GM23248 (cell line): ENCODE measurements at places on chromosomes 5 and 9. TPM values are rescaled to one million over a fixed set of nuclear protein-coding genes. Genes with fewer than 3 reads are reported as not detected.
A peak's percentile ranks its signal among the peaks of the same experiment; 100 is the strongest.

NOXA1 gene
- 0.32 TPM in 1 of 2 replicates, not detected in the other for total RNA-seq

INSL4 gene
- not detected in 2 replicates for total RNA-seq

MLANA gene
- not detected in 2 replicates for total RNA-seq

BSPRY gene
- not detected in 2 replicates for total RNA-seq

TCERG1 gene
- total RNA-seq, result 23.6 and 31.1 TPM in 2 replicates

FBP1 gene
- total RNA-seq, result not detected in 2 replicates

COL5A1 gene
- 812 and 897 TPM in 2 replicates for total RNA-seq

CXXC5 gene
- total RNA-seq, result 163 and 168 TPM in 2 replicates

- H3K36me3 ChIP-seq, result no peaks in the 10 kb centered on the region
- peaks cover 8% of the 10 kb centered on the region; the same call in 1 of the 2 replicates for H3K4me1 ChIP-seq
- no peak overlapping the region for H3K4me3 ChIP-seq
- DNase-seq, result no peak
- H3K27ac ChIP-seq, result no peak overlapping the region
Observed at GRCh38 chr5:59766427-59767210, 126.9 kb downstream of the PDE4D start.

DNA sequence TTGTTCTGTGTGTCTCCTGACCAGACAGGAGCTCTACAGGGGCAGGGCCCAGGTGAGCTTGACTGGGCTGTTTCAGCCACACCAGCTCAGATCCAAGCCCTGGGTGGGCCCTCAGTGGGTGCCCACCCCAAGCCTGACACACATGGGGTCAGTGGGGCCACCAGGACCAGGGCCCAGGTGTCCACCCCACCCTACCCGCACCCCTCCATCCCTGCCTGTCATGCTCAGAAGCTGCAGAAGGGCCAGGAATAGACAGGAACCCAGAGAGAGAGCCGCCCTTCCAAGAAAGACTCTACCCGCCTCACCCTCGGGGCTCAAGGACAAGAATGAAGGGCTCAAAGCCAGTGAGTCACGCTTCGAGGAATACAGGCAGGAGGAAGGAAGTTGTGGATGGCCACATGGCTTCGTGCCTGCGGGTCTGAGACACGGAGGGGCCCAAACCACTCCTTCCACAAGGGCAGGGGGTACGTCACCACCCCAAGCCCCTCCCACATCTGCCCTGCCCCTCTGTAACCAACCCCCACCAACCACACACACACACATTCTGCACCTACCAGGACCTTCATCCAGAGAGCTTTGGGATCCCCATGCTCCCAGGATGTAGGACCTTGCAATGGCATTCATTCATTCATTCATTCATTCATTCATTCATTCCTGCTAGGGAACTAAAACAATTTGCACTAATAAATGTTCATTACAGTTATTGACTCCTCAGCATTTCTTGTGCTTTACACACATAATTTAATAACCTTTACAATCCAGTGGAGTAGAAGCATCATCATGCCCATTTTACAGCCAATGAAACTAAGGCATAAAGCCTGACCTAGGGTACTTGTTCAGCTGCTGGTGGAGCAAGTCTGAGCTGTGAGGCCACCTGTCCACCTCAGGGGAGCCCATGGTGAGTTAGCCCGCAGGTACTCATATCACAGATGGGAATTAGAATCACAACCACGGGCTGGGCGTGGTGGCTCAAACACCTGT, 55.9 kb upstream of the STXBP1 start:
- H3K4me3 ChIP-seq, result peak overlapping the region; percentile 46
- peak; percentile 99 for DNase-seq
- H3K27ac ChIP-seq, result peak overlapping the region; percentile 84
- H3K36me3 ChIP-seq, result peaks cover 3% of the 10 kb centered on the region; the same call in 1 of the 2 replicates
- no peaks in the 10 kb centered on the region for H3K27me3 ChIP-seq

- no peaks in the 10 kb centered on the region for H3K27me3 ChIP-seq
- peaks cover 53% of the 10 kb centered on the region for H3K4me1 ChIP-seq
- H3K36me3 ChIP-seq, result no peaks in the 10 kb centered on the region
- DNase-seq, result no peak
- no peak overlapping the region for H3K27ac ChIP-seq
- H3K4me3 ChIP-seq, result no peak overlapping the region
Observed at GRCh38 chr9:106960258-106960657, 97.3 kb downstream of the ZNF462 start.

- peak; percentile 70 for DNase-seq
- H3K27me3 ChIP-seq, result no peaks in the 10 kb centered on the region
- H3K27ac ChIP-seq, result peak overlapping the region; percentile 38; the same call in 1 of the 2 replicates
- H3K36me3 ChIP-seq, result no peaks in the 10 kb centered on the region
- no peak overlapping the region for H3K4me3 ChIP-seq
- peaks cover 17% of the 10 kb centered on the region for H3K4me1 ChIP-seq
Observed at GRCh38 chr5:172163346-172163745, 24.7 kb downstream of the STK10 start.

DNA sequence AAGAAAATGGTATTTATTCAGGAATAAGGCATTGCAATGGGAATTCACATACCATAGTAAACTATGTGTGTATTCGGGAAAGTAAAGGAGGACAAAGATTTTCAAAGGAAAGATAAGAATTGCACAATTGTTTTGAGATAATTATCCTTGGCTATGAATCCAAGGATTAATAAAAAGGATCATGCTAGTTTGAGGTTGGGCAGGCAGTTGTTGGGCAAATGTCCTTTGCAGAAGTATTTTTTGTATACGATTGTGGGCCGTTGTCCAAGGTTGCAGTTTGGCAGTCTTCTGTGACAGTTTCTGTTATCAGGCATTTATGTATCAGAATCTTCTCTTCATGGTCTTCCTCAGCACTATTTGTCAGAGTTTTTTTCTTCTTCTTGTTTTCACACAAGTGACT, 10.6 kb upstream of the UBAP2 start:
- no peaks in the 10 kb centered on the region for H3K27me3 ChIP-seq
- DNase-seq, result no peak
- H3K36me3 ChIP-seq, result no peaks in the 10 kb centered on the region
- no peaks in the 10 kb centered on the region for H3K4me1 ChIP-seq
- no peak overlapping the region for H3K4me3 ChIP-seq

- no peaks in the 10 kb centered on the region for H3K36me3 ChIP-seq
- peaks cover 9% of the 10 kb centered on the region for H3K4me1 ChIP-seq
- H3K27ac ChIP-seq, result no peak overlapping the region
- H3K27me3 ChIP-seq, result no peaks in the 10 kb centered on the region
- DNase-seq, result peak; percentile 79
- H3K4me3 ChIP-seq, result no peak overlapping the region
Observed at GRCh38 chr5:33781286-33781685, 110.5 kb downstream of the ADAMTS12 start.

GRCh38 chr5:17169507-17169906, 47.9 kb upstream of the BASP1 start:
- peak; percentile 57 for DNase-seq
- H3K4me3 ChIP-seq, result no peak overlapping the region
- peak overlapping the region; percentile 14 for H3K27ac ChIP-seq
- H3K4me1 ChIP-seq, result peaks cover 15% of the 10 kb centered on the region
- H3K36me3 ChIP-seq, result no peaks in the 10 kb centered on the region

DNA sequence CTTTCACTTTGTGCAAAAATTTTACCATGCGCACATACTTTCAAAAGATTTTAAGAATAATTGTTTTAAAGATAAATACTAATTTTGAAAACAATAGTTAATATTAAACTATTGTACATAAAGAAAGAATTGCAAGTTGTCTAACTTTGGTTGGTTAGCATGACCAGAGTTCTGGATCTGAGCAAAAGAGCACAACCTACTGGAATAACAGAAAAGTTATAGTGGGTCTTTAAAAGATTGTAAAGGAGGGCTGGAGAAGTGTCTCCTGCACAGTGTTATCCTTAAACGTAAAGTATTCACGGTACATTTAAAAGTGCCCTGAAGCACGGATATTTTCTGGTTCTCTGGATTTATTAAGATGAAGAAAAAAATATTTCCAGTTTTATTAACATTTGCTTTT, 70.6 kb downstream of the GLIS3 start:
- DNase-seq, result no peak
- no peaks in the 10 kb centered on the region for H3K27me3 ChIP-seq
- no peak overlapping the region for H3K27ac ChIP-seq
- H3K4me3 ChIP-seq, result no peak overlapping the region
- no peaks in the 10 kb centered on the region for H3K36me3 ChIP-seq

DNA sequence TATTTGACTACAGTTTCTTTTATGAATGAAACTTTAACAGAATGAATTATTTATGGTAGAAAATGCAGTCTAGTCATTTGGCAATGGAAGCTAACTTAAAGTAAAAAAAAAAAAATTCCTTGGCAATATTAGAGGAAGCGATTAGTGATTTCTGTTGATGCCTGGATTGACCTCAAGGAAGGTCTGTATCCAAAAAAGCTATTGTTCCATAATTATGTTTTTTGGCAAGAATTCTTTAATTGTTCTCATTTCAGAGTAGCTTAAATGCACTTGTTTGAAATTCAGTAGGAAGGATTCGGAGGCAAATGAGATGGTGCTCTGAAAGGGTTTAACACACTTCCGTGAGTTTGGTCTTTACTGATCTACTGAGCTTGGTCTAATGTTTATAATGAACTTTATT, 61.8 kb downstream of the ITGA1 start:
- no peak overlapping the region for H3K27ac ChIP-seq
- no peak for DNase-seq
- peaks cover 31% of the 10 kb centered on the region for H3K4me1 ChIP-seq
- H3K36me3 ChIP-seq, result no peaks in the 10 kb centered on the region

DNA sequence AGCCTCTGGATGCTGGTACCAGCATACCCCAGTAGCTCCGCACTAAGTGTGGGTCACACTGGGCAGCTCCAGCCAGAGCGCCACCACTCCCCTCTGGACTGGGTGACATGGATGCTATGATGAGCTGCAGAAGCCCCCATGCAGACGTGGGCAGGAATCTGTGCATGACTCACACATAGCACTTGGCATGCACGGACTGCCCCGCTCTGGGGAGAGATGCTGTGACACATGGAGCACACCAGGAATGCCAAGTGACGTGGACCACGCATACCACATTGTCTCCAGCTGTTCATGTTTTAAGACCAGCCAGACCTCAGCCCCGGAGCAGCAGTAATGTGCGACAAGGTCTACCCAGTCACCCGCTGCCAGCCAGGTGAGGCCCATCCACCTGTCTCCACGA, 64.1 kb downstream of the SEMA4D start:
- peaks cover 6% of the 10 kb centered on the region; the same call in 1 of the 2 replicates for H3K4me1 ChIP-seq
- H3K4me3 ChIP-seq, result no peak overlapping the region
- H3K27ac ChIP-seq, result no peak overlapping the region
- H3K27me3 ChIP-seq, result no peaks in the 10 kb centered on the region; the same call in 1 of the 2 replicates

- H3K27me3 ChIP-seq, result no peaks in the 10 kb centered on the region
- 0 out of 2 replicates have a peak, but pooled peaks cover 5% of the 10 kb centered on the region for H3K4me1 ChIP-seq
- H3K36me3 ChIP-seq, result no peaks in the 10 kb centered on the region
- H3K27ac ChIP-seq, result no peak overlapping the region
- DNase-seq, result peak; percentile 35
Observed at GRCh38 chr9:99905833-99906402, 536 bp upstream of the STX17 start.

DNA sequence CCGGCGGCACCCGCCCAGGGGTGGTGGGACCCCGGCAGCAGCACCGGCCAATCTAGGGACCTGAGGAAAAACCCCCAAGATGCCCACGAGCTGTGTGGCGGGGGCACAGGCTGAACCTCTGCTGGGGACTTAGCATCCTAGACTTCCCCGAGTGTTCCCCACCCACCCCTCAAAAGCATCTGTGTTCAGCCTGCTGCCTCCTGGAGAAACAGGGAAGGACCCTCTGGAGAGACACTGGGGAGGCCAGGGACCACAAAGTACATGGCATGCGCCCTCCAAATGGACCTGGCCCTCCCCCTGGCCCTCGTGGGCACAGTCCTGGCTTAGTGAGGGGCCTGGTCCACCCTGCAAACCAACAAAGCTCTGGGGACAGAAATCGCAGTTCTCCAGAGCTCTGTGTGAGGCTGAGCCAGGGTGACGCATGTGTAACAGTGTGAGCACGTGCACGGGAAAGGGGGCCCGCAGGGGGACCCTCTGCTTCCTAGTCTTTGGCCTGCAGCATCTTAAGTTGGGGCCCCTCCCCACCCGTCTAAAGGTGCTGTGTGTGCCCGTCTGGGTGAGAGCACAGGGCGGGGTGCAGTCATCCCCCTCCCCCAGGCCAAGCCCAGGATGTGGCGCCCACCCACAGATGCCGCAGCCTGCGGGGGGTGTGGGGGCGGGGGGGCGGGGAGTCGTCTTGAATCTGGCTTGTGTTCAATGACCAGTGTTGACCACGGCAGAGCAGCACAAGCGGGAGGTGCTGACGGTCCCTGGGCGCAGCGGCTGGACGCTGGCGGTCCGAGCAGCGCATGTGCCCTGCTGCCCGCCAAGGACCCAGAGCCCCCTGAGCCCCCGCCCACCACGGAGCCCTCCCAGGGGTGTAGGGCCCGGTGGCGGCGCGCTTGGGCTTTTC, 672 bp upstream of the KCNT1 start:
- no peak overlapping the region for H3K4me3 ChIP-seq
- peak; percentile 26 for DNase-seq

DNA sequence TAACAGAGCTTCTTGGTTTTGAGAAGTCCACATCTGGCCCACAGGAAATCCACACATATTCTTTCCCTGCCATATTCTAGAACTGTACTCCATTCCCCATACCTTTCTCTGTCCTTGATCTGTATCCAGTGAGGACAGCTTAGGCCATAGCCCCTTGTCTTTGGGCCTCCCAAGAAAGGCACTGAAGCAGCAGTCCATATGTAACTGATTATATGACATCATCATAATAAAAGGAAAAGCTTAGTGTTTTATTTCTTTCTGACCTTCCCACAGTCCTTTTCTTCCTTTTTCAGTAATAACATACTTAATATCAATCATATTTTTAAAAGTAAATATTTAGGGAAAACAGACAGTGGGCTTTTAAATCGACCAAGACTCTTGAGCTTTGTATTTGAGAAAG, 222.0 kb downstream of the EDIL3 start:
- peaks cover 3% of the 10 kb centered on the region; the same call in 1 of the 2 replicates for H3K27me3 ChIP-seq
- H3K4me1 ChIP-seq, result no peaks in the 10 kb centered on the region
- H3K4me3 ChIP-seq, result no peak overlapping the region
- no peak overlapping the region for H3K27ac ChIP-seq
- no peaks in the 10 kb centered on the region for H3K36me3 ChIP-seq

- no peaks in the 10 kb centered on the region for H3K27me3 ChIP-seq
- no peaks in the 10 kb centered on the region for H3K4me1 ChIP-seq
- no peak for DNase-seq
- H3K36me3 ChIP-seq, result peaks cover 21% of the 10 kb centered on the region
- no peak overlapping the region for H3K4me3 ChIP-seq
Observed at GRCh38 chr9:95107976-95108375, 209.5 kb downstream of the FANCC start.

- H3K4me1 ChIP-seq, result 0 out of 2 replicates have a peak, but pooled peaks cover 3% of the 10 kb centered on the region
- H3K27me3 ChIP-seq, result no peaks in the 10 kb centered on the region
- DNase-seq, result peak; percentile 75
- H3K27ac ChIP-seq, result no peak overlapping the region
Observed at GRCh38 chr5:67287510-67288268, 91.1 kb upstream of the CD180 start.

GRCh38 chr9:127122176-127123063, at the start of gene ANGPTL2:
Gene ANGPTL2, minus strand, starts transcription at chr9:127122635. Its CDS starts 13,904 bp downstream, at chr9:127108731.
- no peaks in the 10 kb centered on the region for H3K36me3 ChIP-seq
- H3K4me1 ChIP-seq, result peaks cover 14% of the 10 kb centered on the region
- peak within 1 kb of the TSS; percentile 76 for H3K4me3 ChIP-seq

DNA sequence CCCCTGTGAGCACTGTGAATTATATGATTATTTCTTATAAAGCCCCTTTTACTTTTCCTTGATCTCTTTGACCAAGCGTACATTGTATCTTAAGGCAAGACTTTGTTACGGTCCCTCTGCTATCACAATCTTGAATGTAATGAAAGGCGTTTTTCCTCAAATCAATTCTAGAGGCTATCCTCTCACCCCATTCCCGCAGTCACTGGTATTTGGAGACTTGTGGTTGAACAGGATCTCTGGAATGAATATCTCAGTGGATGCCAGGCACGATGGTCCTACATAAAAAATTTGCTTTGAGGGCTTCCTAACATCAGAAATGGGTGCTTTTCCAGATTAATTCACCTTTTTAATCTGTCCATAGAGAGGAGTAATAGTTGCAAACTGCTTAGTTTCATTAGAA, 151.4 kb upstream of the PAPPA start:
- no peak for DNase-seq
- H3K36me3 ChIP-seq, result no peaks in the 10 kb centered on the region
